ENCODE measurements at places on chromosomes 13 and 19. TPM values are rescaled to one million over a fixed set of nuclear protein-coding genes. Genes with fewer than 3 reads are reported as not detected.

The GJB2 gene
- polyA plus RNA-seq: 8.6 TPM

The GGN gene
- 0.28 TPM for polyA plus RNA-seq

The ZNF541 gene
- not detected for polyA plus RNA-seq

The ENOX1 gene
- 1.5 TPM for polyA plus RNA-seq

The MAMSTR gene
- polyA plus RNA-seq: 0.69 TPM

The MATK gene
- polyA plus RNA-seq: 7.7 TPM

The GARIN5A gene
- polyA plus RNA-seq: 1.6 TPM

Data from sigmoid colon (tissue), 7 donors.